ENCODE measurements at places on chromosomes 7 and 10.

GRCh38 chr7:121339082-121339481, 10.3 kb downstream of the WNT16 start:
- DNase-seq: no peak

- DNase-seq: no peak
These were observed 304.3 kb downstream of the THSD7A start for GRCh38 chr7:11527707-11528106.

- DNase-seq: no peak
These were observed 14.5 kb upstream of the CPA1 start for GRCh38 chr7:130365511-130366441.

GRCh38 chr7:116171094-116171493, 39.2 kb upstream of the TES start:
- DNase-seq: no peak

GRCh38 chr7:1234049-1234880, 1.6 kb downstream of the UNCX start:
- DNase-seq: no peak

GRCh38 chr7:150854066-150855000, 2.0 kb downstream of the AOC1 start:
- DNase-seq: no peak

DNA sequence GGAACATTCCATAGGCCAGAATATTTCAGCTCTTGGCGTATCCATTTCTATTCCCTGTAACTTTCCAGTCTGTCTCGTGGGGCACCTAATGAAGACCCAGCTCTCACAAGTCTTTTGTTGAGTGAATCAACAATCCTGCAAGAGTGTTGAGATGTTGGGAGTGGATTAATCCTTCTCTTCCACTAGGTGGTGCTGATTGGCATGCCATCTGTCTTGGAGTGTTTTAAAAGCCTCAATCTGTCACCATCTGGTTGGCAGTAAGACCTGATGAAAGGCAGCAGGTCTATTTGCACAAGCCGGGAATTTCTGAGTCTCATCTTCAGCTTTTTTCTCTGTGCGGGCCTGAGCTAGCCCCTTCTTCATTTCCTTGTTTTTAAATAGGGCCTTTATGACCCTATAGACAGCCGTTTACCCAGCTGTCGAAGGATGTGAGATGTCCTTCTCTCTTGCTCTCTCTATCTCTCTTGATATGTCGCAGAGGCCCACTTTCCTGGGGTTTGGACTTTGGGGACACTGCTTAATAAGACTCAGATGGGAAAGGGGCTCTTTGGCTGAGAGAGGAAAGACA, 180.5 kb downstream of the ZNF365 start:
- peak; percentile 63 for DNase-seq

GRCh38 chr10:31515116-31515515, 196.1 kb downstream of the ZEB1 start:
- no peak for DNase-seq

DNA sequence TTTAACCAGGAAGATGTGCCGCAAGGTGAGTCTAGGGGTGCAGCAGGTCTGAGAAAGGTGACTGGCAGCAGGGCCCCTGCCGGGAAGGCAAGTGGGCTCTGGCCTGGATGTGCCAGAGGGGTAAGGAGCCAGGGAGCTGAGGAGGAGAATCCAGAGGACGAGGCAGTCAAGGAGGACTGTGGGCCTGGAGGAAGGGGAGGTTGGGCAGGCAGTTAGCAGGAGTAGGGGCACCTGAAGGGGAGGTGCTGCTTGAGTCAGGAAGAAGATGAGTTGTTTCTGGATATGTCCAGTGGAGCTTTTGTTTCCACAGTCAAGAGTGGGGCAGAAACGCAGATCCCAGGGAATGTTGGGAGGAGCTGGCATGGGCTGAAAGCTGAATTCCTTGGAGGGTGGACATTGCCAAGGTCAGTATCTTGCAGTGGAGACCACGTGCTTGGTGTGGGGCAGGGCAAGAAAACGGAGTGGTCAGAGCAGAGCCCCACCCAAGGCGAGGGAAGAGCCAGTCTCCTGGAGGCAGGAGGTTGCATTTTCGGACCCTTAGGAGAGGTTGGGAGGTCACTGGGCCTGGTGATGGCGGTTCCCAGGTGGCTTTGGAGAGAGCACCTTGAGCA, 34.0 kb downstream of the MINDY4 start:
- peak; percentile 32 for DNase-seq

DNA sequence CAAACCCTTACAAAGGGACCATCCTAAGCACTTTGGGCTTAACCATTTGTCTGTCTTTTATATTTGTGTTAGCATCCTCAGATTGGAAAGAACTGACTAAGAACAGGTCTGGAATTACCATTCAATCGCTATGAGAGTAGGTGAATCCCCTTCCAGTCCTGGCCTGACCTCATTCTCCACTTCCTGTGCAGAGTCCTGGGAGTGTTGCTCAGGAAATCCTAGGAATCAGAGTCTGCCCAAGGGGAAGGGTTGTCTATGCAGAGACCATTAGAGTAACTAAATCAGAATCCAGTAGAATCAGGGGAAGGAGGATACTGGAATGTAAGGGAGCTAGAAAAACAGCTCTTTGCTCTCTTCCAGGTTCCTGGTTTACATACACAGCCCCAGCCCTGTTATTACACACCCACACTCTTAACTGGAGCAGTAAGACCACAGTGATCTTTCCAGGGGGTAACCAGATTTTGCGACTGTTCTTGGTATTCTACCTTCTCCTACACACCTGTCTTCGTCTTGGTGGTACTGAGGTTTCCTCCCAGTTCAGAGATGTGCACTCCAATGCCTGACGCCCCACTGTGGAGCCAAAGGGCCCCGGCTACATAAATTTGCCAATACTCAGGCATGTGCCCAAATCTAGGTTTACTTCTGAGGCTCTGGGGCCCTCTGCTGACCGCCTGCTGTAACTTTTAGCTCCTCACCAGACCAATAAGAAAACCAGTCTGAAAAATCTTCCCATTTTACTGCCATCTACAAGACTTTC, 103.7 kb downstream of the RNF216 start:
- peak; percentile 77 for DNase-seq

DNA sequence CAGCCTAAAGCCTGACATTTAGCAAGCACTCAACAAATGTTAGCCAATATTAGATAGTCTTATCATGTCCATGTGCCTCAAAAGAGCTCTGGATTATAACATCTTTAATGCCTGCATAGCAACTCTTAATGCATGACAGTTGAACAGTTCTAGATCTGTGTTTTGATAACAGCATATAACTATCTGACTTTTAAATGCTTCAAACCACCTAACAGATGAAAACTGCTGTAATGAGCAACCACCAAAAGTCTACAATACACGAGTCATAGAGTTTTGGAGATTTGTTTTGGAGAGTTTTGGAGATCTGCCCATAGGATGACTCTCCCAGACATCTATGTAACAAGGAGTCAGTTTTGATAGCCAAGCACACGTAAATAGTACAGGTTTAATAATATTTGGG, 227.3 kb downstream of the TWIST1 start:
- DNase-seq: no peak

DNA sequence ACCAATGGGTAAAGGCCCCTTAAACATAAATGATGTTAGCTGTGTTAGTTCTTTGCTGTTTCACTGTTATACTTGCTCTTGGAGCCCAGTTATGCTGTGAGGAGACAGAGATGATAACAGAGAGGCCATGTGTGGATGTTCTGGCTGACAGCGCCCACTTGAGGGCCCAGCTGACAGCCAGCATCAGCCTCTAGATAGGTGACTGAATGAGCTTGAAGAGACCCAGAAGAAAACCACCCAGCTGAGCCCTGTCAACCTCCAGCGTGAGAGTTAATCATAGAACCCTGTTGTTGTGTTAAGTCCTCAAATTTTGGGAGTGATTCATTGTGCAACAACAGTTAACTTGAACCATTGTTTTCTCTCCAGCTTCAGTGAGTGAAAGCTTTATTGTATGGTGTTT, 91.7 kb downstream of the GLRX3 start:
- DNase-seq: no peak

- no peak for DNase-seq
These were observed 60.7 kb upstream of the LAMB4 start for GRCh38 chr7:108190891-108191290.

- DNase-seq: no peak
These were observed 60.6 kb upstream of the UBE3C start for GRCh38 chr7:157077986-157078644.

DNA sequence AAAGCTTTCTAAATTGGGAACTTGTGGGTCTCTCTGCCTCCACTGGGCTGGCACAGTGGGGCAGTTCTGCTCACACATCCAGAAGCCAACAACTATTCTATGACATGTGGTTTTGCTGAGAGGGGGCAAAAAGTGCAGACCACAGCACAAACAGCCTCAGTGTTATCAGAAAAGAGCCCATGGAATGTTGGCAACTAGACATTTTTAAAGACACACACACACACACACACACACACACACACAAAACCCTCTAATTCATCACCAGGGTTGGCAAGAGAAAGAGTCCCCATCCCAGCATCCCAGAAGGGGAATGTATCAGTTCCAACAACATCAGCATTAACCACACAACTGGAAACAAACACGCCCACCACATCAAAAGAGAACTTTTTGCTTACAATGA, 117.1 kb downstream of the FGFR2 start:
- no peak for DNase-seq

DNA sequence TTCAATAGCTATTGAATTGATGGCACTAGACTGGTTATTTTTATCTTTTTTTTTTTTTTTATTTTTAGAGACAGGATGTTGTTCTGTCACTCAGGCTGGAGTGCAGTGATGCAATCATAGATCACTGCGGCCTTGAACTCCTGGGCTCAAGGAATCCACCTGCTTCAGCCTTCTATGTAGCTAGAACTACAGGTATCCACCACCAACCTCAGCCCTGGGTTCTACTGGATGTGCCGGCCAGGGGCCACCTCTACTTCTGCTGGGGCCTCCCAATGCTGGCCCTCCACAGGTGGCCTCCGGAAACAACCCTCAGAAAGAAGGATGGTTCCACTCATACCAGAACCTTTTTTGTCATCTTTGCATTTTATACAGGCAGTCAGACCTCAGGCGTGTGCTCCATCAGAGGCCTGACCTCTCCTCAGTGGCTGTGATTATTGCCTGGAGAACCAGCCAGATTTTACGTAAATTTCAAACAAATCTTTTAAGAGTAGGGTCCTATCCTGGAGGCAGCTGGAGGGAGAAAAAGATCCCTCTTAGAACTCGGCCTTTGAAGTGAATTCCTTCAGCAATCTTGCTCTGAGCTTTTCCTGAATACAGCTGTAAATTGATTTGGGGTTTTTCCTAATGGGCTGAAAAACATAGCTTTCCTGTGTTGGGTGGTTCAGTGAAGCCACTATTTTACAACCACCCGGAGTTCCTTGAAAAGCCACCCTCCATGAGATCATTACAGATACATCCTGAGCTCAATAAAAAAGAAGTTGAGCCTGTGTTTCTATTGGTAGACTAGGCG, 110.0 kb downstream of the SPAG6 start:
- DNase-seq: peak; percentile 65

DNA sequence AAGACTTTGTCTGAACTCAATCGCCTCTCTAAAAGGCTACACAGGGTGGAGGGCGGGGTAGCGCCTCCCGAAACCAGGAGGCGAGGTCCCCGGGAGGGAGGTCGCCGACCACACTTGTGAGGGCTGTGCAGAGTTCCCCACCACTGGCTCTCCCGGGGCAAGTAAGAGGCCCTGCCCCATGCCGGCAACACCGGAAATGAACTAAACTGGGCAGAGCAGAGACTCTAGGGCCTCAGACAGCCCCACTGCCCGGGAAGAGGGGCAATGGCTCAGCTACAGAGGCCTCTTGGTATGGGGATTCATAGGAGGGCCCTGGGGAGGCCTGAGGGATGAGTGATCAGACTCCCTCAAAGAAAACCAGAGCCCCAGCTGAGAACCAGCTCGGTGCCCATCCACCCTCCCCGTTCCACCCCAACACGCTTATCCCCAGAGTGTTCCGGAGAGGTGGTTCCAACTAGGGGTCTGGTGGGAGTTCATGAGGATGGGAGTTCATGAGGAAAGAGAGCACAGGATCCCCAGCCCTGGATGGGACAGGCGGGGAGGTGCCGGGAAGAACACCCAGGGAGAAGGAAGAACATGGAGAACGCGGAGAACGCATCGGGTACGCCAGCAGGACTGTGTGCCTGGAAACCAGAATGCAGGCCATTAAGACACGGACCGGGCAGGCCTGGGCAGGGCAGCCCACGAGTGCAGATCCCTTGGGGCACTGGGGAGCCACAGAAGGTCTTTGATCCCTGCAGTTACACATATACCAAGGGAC, 89.4 kb upstream of the MYL10 start:
- no peak for DNase-seq

DNA sequence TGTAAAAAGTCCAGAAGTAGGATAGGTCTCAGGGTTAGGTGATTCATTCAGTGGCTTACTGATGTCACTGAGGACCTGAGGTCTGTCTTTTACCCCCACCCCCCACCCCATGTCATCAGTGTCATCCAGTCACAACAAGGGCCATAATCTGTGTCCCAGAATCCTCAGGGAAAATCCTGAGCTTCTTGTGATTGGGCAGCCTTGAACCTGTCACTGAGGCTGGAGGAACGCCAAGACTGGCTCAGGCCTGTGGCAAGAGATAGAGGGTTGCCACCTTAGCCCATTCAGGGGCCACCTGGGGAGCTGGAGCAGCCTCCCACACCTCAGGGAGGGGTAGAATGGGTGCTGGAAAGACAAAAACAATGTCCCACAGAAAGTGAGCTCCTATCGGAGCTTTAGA, 29.7 kb downstream of the NUB1 start:
- no peak for DNase-seq

DNA sequence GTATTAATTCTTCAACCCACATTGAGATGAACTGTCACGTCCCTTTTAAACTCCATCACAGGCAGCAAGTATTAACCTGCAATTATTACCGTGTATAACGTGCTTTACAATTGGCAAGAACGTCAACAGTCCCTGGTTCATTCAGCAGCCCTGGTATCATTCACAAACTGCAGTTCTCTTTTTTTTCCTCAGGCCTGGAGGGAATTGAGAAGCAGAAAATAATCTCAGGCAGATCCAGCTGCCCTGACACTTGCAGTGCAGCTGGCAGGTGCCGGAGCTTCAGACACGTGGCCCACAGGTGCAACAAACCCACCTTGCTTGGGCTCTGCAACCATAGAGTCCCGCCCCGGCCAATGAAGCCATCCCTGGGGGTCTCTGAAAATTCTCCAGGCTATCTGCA, 137.3 kb downstream of the PLXNA4 start:
- DNase-seq: no peak

- no peak for DNase-seq
These were observed 976.3 kb upstream of the LRRTM3 start for GRCh38 chr10:65949526-65949925.

DNA sequence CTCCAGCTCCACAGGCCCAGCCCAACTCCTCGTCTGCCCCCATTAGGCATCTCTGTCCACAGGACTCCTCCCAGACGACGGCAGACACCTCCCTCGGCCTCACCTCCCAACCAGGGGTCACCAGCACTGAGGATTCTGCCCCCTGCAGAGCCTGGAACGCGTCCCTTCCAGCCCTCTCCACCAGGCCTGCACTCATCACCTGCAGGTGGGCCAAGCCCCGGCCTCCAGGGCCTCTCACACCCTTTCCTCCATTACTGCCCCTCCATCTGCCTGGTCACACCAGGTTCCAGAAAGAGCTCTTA, 42.7 kb upstream of the PDGFA start:
- DNase-seq: no peak

- DNase-seq: no peak
These were observed 32.0 kb downstream of the GBX1 start for GRCh38 chr7:151135525-151135845.

All from activated CD4-positive, alpha-beta T cell treated with anti-CD3 and anti-CD28 coated beads, Interleukin-2, amount 10 ng/mL, durations not matched to agents 24 days and 14 days (primary cell).